ENCODE measurements at places on chromosomes 2 and 18.
A peak's percentile ranks its signal among the peaks of the same experiment; 100 is the strongest.

DNA sequence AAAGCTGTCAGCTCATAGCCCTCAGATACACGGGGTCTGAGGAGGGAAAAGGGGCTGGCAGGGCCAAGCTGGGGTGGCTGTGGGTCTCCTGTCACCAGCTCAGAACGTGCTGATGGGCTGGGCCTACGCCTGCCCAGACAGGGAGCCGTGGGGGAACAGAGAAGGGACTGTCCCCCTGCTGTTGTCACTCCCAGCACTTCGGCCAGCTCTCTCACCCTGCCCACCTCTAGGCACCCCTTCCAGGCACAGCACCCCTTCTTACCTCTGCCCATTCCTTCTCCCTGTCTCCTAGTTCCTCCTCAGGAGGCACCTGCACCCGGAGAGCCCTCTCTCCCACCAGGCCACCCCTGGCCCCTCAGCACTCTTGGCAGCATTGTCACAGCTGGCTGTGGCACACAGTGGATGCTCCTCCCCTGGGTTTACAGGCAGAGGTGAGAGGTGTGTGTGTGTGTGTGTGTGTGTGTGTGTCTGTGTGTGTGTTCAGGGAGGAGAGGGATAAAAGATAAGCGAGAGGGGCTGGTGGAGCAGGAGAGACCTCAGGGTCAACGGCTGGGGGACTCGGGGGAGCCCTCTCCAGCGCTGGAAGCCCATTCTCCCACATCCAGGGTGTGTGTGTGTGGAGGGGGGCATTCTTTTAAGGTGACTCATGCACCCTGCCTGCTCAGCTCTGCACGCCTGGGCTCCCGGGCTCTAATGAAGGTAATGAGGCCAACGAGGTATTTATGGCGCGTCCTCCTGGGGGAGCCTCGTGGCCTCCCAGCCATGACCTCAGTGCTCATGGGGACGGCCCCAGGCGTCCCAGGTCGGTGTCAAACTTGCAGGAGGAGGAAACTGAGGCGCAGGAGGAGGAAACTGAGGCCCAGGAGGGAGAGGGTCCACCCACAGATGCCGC lies 66.1 kb upstream of the SMAD7 start:
- no peak for DNase-seq

DNA sequence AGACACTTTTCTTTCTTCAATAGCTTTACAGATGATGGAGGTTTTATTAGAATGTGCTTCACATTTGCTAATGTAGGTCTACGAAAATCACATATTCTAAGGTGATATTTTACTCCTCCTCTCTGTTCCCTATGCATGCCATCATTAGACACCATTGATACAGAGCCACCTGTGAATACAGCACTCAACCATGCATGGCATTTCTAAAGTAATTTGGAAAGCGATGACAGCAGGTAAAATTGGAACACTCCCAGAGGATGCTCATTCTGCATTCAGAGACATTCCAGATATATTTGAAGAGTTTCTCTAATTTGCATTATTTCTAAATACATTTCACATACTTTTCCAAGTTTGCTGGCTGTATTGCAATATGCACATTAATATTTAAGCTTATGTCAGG lies 65.3 kb upstream of the RIT2 start:
- DNase-seq = no peak

GRCh38 chr2:65386344-65386743 lies 46.1 kb downstream of the SPRED2 start:
- DNase-seq = no peak

- DNase-seq = peak; percentile 30
Observed at GRCh38 chr18:47772374-47773248, 157.8 kb downstream of the SMAD2 start.

DNA sequence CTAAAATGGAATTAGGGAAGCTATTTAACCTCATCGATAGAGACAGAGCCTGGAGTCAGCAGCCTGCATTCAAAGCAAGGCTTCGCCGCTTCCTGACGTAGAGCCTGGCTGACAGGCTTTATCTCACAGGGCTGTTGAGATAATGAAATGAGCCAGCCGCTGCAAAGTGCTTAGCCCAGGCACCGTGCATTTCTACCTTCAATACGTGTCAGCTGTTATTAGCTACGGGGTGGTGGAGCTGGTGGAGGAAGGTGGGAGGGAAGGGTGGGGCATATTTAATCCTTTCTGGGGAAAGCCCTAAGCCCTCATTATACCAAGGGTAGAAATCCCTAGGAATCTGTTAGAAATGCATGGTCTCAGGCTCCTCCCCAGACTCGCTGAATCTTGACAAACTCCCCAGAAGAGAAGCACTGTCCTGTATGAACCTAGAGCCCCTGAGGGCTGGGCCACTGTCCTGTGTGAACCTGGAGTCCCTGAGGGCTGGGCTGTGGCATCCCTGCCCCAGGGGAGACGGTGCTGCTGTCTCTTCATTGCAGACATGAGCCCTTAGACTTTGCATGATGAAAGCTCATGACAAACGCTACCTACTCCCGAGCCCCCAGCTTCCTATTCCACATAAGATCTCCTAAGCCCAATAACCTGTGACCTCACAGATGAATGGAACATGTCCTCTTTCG lies 72.4 kb downstream of the ALPK2 start:
- no peak for DNase-seq

DNA sequence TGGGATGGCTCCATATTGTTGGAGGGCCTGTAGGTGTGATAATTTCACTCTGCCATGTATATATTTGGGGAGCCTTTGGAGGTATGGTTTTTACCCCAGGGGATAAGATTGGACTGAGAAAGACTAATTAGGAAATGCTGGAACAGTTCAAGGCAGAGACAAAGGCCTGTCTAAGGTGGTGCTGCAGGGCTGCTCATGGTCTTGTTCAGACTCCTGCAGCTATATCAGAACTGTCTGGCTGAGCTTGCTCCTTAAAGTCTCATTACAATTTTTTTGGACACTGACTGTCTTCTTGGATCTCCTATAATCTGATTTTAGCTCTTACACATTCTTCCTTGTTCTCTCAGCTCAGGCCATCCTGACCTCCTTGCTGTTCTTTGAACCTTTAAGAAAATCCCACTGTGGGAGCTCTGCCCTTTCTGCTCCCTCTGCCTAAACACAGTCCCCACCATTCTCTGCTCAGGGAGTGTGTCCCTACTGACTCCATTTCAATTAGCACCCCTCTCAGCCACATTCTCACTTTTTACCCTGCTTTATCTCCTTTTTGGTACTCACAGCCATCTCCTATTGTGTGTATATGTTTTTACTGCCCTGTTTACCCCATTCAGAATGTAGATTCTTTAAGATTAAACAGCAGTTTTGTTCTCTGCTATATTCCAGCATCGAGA lies 468.7 kb upstream of the FANCL start:
- DNase-seq = no peak

GRCh38 chr2:55875434-55876135 lies 48.0 kb downstream of the EFEMP1 start:
- no peak for DNase-seq

GRCh38 chr2:215269397-215270117 lies 42.3 kb upstream of the ATIC start:
- DNase-seq = peak; percentile 54

DNA sequence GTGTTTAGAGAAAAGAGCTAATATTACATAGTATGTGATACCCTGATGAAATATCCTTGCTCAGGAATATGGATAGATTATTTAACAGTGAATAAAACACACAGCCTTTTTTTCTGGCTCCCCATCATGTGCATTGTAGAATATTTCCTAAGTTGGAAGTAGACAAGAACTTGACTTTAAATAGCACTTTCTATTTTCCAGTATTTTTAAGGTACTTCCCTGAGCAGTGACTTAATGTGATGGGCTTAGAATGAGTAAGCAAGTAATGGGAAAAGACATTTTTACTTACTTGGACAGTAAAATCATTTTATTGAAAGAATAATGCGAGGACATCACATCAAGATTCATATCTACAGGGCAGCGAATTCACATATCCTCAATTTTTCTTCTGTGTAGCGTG lies 176.7 kb upstream of the SLC8A1 start:
- DNase-seq = no peak

GRCh38 chr2:16425462-16426336 lies 239.9 kb downstream of the CYRIA start:
- no peak for DNase-seq

GRCh38 chr2:103464831-103465230 lies 703.0 kb downstream of the TMEM182 start:
- DNase-seq = no peak

DNA sequence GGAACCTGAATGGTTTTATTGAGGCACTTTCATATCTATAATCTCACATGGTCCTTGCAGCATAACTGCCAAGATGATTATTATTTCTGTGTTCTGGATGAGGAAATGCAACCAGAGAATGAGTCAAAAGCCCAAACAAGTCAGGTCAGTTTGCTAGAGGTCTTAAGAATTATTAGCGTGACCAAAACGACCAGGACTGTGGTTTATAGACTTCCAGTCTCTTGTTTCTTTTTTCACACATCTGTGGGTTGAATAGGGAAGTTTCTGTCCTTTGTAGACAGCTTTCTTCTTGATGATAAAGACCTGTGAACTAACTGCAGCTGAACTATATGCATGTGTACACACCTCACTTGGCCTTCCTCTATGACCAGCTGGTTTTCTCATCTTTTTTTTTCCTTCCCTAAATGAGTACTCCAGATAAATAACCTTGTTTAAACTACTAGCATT lies 13.9 kb downstream of the ADAM23 start:
- no peak for DNase-seq

DNA sequence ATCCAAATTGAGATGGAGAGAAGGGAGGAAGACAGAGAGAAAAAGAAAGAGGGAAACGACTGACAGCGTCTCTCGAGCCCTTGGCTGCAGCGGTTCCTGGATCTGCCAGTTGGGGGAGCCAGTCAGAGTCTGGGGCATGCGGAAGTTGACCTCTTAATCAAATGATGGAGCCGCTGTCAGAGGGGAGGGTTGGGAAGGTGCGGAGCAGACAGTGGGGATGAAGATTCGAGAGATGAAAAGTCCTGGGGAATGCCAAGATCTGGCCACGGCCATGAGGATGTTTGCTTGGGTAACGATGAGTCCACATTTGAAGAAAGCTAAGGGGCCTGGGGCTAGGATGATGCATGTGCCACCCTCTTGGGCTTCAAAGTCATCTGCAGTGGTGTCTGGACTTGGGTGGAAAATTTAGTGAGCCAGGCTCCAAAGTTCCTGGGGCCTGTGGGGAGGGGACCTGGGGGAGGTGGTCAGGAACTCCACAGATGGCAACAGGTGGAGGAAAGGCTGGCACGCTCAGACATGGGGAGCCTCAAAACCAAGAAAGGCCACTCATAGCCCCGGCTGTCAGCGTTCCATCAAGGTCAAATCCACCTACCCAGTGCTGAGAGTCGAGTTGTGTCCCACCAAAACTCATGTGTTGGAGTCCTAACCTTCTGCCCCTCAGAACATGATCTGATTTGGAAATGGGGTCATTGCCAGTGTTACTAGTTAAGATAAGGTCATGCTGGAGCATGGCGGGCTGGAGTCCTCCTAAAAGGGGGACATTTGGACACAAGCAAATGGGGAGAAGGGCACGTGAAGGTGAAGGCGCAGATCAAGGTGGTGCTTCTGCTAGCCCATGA lies 200.1 kb downstream of the NDUFA10 start:
- DNase-seq = no peak

DNA sequence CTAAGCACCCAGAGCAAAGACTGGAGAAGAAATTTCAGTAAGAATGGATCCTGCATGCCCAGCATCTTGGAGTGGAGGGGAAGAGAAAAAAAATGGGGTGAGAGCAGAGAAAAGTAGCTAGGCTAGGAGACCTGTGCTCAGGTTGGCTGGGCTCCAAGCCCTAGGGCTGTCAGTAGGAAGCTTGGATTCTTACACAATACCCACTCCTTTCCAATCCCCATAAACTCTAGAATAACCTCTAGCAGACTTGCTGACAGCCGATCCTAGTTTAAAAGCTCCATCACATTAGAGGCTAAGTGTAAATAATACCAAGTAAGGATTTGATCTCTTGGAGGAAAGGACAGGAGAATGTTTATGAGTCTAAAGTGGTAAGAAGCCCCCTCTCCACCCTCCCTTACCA lies 46.2 kb upstream of the NABP1 start:
- DNase-seq = no peak

- no peak for DNase-seq
Observed at GRCh38 chr2:173750353-173750801, 214.8 kb downstream of the SP3 start.

GRCh38 chr18:295756-296490 lies 28.1 kb upstream of the THOC1 start:
- no peak for DNase-seq

GRCh38 chr2:10499911-10500521 lies 51.9 kb upstream of the ODC1 start:
- no peak for DNase-seq

DNA sequence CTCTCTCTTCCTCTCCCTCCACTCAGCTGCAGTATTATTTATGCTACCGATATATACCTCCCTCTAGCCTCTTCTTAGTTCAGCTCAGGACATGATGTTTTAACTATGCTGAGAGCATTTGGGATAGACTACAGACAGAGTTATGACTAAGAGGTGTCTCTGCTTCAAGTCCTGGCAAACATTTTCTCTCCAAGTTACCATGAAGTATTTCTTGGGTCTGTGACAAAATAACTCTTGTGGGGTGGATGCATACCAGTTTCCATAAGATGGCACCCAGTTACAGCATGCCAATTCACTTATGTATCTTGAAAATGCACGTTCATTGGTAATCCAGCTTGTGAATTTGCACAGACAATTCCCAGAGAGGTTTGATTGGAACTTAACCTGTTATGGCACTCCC lies 737.6 kb downstream of the SLC4A3 start:
- no peak for DNase-seq

GRCh38 chr2:239662413-239663120 lies 261.7 kb upstream of the HDAC4 start:
- DNase-seq = no peak

DNA sequence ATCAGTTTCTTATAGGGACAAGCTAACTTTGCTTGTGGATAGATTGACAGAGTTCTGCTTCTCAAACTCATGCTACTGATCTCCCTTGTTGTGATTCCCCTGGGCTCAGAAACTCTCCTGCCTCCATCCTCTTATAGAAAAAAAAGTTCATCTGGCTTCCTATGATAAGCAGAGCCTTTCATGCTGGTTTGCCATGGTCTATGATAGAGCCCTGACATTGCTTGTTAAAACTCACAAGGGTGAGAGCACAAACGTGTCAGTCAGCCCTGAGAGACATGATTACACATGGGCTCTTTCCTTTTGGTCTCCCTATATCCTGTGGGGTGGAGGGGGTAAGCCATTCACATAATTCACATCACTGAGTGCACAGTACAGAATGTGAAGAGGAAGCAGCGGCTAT lies 121.8 kb downstream of the TDRD15 start:
- DNase-seq = no peak

- no peak for DNase-seq
Observed at GRCh38 chr18:57784034-57784800, 18.9 kb downstream of the ATP8B1 start.

- DNase-seq = no peak
Observed at GRCh38 chr2:196338440-196338839, 167.1 kb upstream of the STK17B start.

- no peak for DNase-seq
Observed at GRCh38 chr2:207513551-207514257, 16.1 kb upstream of the CREB1 start.
